DMS79 treated with DMSO at 0.1 percent for 48 hours (cell line): ENCODE measurements at places on chromosomes 4 and X.
A peak's percentile ranks its signal among the peaks of the same experiment; 100 is the strongest.

DNA sequence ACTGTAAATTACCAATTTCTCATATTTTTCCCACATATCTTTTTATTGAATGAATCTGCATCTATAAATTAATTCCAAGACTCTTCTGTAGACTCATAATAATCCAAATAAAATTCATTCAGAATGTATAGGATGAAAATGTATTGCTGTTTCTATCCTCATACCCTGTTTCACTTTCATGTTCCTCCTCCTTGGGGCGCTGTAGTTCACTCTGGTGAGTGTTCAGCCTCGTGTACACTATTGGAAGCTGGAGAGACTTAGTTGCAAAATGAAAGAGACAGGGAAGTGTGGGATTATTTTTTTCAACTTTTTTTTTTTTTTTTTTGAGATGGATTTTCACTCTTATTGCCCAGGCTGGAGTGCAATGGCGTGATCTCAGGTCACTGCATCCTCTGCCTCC, 296.1 kb downstream of the TLL1 start:
- DNase-seq: no peak

- no peak for DNase-seq
Observed at GRCh38 chrX:123330229-123330942, 146.3 kb downstream of the GRIA3 start.

- DNase-seq: peak; percentile 16
Observed at GRCh38 chrX:24282381-24283126, 31.3 kb downstream of the SUPT20HL2 start.

DNA sequence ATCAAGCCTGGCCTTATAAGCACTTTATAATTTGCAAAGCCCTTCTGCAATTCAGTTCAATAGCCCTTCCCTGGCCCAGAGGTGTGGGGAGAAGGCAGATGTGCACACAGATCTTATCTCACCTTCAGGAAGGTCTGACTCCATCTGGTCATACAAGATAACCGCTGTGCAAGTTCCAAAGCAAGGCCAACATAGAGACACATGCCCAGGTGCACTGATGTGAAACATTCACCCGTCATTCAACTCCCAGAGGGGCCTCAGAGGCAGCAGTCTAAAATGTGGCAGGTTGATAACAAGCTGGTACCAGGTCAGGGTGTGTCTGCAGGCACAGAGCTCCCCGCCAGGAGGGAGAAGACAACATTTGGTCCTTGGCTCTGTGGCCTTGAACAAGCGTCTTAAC, 10.9 kb upstream of the WFS1 start:
- DNase-seq: no peak

DNA sequence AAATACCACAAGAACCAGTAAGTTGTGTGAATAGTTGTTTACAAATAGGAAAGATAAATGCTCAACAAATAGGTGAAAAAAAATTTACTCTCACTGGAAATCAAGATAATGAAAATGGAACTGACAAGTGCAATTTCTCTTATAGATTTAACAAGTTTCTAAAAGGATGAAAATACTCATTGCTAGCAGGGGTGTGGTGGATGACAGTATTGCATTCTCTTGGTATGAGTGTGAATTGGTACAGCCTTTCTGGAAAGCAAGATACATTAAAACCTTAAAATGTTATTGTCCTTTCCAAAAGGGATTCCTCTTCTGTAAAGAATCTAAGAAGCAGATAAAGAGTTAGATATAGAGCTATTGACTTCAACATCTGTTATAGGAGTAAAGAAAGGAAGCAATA, 240.0 kb upstream of the RPS6KA3 start:
- DNase-seq: no peak

DNA sequence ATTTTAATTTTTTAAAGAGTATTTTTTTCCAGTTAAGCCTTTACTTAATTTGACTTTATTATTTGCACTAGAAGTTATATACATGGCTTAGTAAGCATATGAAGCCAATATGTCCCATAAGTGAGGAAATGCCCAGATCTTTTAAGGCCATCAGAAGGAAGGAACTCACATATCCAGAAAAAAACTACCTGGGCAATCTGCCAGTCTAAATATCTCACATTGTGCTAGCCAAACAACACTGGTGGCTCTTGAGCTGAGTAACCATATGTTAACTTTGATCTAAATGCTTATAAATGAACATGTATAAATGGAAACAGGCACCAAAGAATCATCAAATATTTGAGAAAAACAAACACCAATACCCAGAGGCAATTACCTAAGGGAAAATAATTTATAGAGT, 138.6 kb upstream of the APOOL start:
- no peak for DNase-seq

GRCh38 chr4:8515316-8516060, 64.7 kb upstream of the GPR78 start:
- no peak for DNase-seq

GRCh38 chrX:152884171-152884570, 13.7 kb upstream of the ZNF185 start:
- no peak for DNase-seq

DNA sequence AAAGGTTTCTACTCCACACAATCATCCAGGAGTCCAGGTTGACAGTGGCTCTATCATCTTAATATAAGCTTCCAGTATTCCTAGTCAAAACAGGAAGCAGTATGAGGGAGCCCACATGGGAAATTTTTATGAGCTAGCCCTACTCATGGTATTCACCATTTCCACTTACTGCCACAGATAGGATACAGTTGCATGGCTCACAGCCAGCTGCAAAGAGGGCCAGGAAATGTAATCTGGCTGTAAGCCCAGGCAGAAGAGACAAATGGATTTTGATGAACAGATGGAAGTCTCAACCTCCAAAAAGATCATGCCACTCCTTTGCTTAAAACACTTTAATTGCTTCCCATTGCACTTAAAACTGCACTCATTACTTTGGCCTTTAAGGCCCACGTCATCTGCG, 150.6 kb downstream of the ADAMTS3 start:
- no peak for DNase-seq

DNA sequence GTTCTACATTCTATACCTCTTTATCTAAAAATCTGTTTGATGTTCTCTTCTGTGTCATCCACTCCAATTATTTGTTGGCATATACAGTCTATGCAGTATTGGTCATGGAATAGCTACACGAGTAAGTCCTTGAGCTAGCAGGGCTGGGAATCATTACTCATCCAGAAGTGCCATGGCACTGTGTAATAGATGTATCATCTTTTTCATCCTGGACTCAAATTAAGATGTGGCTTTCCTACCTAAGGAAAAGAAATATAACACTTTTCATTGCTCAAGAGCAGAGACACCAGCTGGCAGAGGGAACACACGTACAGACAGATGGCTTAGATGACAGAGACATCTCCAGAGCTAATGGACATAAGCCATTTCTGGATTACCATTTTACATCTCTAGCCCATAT, 159.8 kb downstream of the FAM13A start:
- DNase-seq: no peak

GRCh38 chr4:69776696-69777095, 16.3 kb upstream of the SULT1B1 start:
- no peak for DNase-seq

DNA sequence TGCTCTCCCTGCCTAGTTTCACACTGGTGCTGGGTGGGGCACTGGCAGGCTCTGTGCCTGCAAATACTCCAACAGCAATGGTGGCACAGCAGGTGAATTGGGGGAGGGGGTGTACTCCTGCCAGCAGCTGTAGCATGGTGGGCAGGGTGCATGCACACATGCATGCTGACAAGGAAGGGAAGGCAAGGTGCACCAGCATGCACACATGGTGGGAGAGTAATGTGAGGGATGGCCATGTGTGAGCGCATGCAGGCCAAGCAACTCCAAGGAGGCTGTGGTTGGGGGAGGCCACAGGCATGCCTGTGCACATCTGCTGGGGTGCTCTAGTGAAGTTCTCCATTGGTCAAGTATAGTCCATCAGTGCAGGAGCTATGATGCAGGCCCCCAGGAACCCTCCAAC, 54.5 kb upstream of the INPP4B start:
- DNase-seq: no peak

- no peak for DNase-seq
Observed at GRCh38 chrX:633985-634958, 3.7 kb downstream of the SHOX start.

DNA sequence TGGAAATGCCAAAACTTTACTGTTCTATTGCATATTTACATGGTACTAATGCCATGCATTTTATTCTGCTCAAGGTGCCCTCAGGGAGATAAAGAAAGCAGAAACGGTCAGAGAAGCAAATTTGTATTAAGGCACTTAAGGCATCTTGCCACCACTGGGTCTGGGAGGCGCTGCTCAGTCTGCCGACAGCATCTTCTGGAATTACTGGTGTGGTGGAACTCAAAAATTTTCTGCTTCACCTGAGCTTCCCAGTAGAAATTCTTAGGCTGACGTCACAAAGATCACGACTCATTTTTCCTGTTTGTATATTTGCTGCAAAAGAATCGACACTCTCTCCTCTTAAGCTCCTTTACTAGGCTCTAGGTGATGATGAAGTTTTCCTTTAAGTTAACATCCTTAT, 3.0 kb downstream of the RASSF6 start:
- DNase-seq: no peak

DNA sequence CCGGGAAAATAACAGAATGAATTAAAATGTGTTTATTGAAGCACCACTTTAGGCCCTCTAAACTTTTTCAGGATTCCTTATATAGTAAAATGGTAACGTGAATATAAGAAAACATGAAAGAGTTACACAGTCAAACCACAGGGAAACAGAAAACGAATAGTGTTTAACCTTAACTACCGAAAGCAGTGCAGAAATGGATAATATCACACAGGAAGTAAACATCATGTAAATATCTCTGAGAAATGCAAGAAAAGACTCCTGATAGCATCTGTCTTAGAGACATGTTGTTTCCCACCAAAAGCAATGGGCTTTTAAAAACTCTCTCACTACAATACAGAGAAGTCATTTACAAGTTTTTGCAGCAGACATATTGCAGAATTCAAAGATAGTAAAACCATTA, 323.9 kb upstream of the CXXC4 start:
- DNase-seq: no peak

DNA sequence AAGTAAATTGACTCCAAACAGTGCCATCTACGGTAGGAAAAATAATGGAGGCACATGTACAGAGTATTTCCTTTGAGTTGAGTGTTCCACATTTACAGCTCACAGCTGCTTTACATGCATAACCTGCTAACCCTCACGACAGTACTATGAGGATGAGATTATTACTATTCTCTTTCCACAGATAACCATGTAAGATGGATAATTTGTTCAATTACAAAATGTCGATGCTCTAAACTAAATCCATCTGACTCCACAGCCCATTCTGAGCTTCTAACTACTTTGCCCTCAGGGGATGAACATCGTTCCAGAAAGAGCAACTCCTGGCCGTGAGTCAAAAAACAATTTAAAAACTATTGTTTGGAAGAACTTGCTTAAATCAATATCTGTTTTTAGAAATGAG, 330.4 kb upstream of the NWD2 start:
- DNase-seq: no peak
